ENCODE measurements at places on chromosomes 7 and 10.

- no peaks in the 10 kb centered on the region for H3K27me3 ChIP-seq
- no peak overlapping the region for H3K4me3 ChIP-seq
- no peaks in the 10 kb centered on the region for H3K4me1 ChIP-seq
- H3K36me3 ChIP-seq: no peaks in the 10 kb centered on the region
Observed at GRCh38 chr10:44046605-44047004, 338.3 kb downstream of the CXCL12 start.

DNA sequence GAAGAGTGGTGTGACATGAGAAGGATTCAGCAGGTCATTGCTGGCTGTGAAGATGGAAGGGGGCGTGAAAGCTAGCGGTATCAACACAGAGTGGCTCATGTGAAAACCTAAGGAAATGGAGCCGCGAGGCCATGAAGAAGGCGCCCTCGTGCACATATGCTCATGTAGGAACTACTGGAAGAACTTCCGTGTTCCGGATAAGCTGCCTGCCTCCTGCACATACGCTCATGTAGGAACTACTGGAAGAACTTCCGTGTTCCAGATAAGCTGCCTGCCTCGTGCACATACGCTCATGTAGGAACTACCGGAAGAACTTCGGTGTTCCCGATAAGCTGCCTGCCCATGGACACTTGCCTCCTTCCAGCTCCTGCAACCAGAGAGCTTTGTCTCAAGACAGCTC lies 179.1 kb downstream of the SDK1 start:
- no peak for DNase-seq
- no peaks in the 10 kb centered on the region for H3K36me3 ChIP-seq
- H3K27ac ChIP-seq: no peak overlapping the region
- H3K4me3 ChIP-seq: no peak overlapping the region
- H3K27me3 ChIP-seq: no peaks in the 10 kb centered on the region
- no peaks in the 10 kb centered on the region for H3K4me1 ChIP-seq

GRCh38 chr10:78377356-78377755 lies 343.7 kb downstream of the RPS24 start:
- no peak overlapping the region for H3K4me3 ChIP-seq
- no peak for DNase-seq
- H3K27ac ChIP-seq: no peak overlapping the region
- H3K4me1 ChIP-seq: no peaks in the 10 kb centered on the region

GRCh38 chr10:8360365-8360764 lies 305.9 kb downstream of the GATA3 start:
- H3K27ac ChIP-seq: no peak overlapping the region
- no peaks in the 10 kb centered on the region for H3K27me3 ChIP-seq
- no peaks in the 10 kb centered on the region for H3K4me1 ChIP-seq
- no peak overlapping the region for H3K4me3 ChIP-seq
- DNase-seq: no peak

DNA sequence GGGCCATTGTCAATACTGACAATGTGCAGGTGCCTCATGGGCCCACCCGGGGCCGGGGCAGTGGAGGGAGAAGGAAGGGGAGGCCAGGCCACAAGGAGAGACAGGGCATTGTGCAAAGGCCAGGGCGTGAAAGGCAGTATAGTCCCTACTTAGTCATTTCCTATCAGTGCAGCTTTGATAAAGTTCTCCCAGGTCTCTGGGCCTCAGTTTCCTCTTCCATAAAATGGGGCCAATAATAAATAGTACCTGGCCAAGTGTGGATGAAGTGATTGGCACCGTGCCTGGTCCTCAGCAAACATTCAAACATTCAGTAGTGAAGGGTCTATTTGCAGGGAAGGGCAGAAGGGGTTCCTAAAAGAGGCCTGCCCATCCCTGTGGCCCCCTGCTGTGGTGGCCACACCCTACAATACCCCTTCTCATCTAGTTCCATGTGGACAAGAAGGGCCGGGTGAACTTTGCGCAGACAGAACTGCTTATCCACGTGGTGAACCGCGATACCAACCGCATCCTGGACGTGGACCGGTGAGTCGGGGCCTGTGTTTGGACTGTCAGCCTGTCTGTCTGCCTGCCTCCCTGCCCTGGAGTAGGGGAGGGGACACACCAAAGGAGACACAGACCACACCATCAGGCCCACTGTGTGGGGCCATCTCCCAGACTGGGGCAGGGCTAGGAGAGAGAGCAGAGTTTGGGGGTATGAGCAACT lies 36.9 kb upstream of the VSIR start:
- no peaks in the 10 kb centered on the region for H3K27me3 ChIP-seq
- no peak overlapping the region for H3K4me3 ChIP-seq
- no peak overlapping the region for H3K27ac ChIP-seq
- DNase-seq: no peak

All from adrenal gland (tissue), 19 donors.